ENCODE measurements at places on chromosomes 4 and X.

DNA sequence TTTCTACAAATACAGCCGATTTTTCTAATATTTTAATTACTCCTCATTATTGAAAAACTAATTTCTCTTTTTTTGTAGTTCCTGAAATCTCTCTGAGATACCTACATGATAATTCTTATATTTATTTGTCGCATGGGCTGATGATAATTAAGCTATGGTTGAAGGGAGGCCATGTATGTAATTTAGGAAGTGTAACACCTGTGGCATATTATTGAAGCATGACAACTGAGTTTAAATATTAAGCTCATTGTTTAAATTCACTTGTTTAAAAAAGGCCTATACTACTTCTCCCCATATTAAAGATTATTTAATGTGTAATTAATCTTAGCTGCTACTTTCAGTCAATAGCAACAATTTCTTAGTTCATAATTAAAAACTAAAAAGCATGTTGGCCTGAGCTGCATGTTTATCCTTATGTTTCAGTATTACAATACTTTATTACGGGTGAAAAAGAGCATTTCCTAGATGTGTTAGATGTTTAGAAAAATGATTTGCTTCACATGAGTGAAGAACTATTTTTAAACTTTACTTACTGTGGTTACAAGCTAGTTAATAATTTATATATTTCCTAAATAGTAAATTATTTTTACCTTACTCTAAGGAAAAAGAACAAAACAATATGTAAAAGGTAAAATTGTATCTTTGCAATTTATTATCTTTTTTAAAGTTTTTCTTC, 122.4 kb downstream of the RAP1GDS1 start:
- DNase-seq, result no peak

DNA sequence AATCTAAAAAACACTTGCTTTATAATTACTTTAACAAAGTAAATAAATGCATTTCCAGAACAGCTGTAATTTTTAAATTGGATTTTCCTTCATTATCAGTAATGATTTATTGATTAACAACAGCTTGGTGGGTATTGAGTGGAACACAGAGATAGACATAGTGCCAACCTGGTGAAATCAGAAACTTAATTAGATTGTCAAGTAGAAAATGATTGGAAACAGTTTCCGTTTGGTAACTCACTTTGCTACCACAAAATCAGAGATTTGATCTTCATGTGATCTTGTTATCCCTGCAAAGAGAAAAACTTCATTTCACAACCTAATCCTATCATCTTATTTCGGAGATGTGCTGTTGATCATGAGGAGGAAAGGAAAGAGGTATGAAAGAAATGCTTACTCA, 70.8 kb downstream of the CAPN6 start:
- no peak for DNase-seq

- DNase-seq, result no peak
Measured at GRCh38 chr4:58761563-58761962, 1651.4 kb upstream of the IGFBP7 start.

- no peak for DNase-seq
Measured at GRCh38 chr4:33722254-33722653, 2522.1 kb downstream of the ARAP2 start.

DNA sequence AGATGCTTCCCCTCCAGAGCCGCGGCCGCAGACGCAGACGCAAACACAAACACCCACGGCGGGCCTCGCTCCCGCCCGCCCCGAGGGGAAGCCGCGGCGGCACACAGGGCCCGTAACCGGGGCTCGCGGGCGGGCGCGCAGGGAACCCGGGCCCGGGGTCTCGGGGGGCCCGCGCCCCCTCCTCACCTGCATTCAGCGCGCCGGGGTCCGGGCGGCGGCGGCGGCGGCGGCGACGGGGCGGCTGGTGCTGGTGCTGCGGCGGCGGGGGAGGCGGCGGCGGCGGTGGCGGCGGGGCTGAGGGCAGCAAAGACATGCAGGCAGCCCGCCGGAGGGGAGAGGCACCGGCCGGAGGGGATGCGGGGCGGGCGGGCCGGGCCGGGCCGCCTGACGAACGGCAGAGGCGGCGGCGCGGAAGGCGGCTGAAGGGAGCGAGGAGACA, 255 bp upstream of the CNOT6L start:
- DNase-seq, result peak; percentile 38

DNA sequence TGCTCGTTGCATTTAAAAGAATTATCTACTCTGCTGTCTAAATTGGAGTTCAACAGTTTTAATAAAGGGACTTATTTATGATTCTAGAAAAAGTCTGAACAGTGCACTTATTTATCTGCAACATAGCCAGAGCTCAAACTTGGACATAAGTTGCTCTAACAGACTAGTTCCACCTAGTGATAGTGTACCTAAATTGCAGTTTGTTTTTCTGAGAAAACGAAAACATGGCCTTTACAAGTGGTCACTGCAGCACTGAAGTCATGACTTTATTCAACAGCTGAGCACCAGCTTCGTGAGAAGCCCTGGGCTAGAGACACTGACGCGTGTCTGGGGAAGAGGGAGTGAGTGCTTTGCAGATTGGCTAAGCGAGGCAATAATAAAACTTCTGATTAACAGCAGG, 77.3 kb upstream of the IGSF1 start:
- DNase-seq, result no peak

DNA sequence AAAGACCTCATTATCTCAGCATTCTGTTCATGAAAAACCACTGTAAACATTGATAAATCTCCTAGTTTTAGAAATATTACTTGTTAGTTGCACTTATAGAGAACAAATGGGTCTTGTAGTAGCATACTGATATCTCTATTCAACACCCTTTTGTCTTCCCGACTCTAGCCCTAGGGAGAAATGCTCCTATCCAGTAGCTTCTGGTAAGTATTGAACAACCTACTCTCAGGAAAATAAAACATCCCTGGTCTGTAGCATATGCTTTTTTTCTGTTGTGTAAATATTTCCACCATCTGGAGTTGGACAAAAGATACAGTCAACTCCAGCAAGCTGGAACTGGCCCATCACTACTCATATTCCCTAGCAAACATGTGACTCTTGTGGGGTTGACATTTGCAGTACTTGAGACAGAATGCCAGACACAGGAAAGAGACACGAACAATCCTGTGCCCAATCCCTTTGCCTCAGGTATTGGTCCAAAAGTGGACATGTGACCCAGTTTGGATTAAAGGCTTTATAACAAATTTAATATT, 188.2 kb downstream of the GC start:
- DNase-seq, result peak; percentile 42

DNA sequence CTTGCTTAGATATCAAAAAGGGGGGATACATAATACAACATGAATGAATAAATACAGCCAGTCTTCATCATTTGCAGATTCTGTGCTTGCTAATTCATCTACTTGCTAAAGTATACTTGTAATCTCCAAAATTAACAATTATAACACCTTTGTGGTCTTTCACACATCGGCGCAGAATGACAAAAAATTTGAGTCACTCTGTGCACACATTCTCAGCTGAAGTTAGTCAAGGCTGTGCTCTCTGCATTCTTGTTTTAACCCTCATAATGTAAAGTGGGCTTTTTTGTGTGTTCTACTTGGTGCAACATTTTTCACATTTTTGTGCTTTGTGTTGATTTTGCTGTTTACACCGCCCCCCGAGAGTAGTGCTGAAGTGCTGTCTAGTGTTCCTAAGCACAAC, 65.8 kb upstream of the GPRIN3 start:
- DNase-seq, result no peak

DNA sequence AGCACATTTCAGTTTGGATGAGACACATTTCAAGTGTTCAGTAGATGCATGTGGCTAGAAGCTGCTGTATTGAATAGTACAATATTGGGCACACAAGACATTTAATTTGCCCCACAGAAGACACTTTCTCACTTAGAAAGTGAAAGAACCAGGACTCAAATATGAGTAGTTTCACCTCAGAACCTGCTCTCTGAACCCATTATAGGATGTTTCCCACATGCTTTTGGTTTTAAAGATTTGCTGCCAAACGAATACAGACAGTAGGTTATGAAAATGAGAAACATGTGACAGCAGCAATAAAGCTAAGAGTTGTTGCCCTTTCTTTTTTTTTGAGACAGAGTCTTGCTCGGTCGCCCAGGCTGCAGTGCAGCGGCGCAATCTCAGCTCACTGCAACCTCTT, 32.3 kb downstream of the C4orf54 start:
- no peak for DNase-seq

GRCh38 chr4:56656346-56656643, 24.8 kb downstream of the HOPX start:
- no peak for DNase-seq

- no peak for DNase-seq
Measured at GRCh38 chr4:177494791-177495190, 52.6 kb upstream of the AGA start.

DNA sequence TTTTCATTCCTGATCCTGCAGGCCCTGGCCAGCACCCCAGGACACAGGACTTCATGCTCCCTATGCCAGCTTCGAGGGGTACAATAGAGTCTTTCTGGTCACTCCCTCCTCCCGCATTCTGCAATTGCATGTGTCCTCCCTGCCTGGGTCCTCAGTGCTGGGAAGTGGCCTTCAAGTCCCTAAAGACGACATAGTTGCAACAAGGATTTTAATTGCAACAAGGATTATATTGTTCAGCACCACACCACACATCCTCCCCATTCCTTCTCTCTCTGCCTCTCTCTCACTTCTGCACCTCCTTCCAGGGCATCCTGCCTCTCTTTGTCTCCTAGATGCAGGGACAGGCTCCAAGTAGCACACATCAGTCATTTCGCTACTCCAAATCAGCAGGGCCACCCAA, 25.5 kb downstream of the SCD5 start:
- no peak for DNase-seq

- peak; percentile 11 for DNase-seq
Measured at GRCh38 chrX:10326578-10326977, 169.8 kb downstream of the CLCN4 start.

DNA sequence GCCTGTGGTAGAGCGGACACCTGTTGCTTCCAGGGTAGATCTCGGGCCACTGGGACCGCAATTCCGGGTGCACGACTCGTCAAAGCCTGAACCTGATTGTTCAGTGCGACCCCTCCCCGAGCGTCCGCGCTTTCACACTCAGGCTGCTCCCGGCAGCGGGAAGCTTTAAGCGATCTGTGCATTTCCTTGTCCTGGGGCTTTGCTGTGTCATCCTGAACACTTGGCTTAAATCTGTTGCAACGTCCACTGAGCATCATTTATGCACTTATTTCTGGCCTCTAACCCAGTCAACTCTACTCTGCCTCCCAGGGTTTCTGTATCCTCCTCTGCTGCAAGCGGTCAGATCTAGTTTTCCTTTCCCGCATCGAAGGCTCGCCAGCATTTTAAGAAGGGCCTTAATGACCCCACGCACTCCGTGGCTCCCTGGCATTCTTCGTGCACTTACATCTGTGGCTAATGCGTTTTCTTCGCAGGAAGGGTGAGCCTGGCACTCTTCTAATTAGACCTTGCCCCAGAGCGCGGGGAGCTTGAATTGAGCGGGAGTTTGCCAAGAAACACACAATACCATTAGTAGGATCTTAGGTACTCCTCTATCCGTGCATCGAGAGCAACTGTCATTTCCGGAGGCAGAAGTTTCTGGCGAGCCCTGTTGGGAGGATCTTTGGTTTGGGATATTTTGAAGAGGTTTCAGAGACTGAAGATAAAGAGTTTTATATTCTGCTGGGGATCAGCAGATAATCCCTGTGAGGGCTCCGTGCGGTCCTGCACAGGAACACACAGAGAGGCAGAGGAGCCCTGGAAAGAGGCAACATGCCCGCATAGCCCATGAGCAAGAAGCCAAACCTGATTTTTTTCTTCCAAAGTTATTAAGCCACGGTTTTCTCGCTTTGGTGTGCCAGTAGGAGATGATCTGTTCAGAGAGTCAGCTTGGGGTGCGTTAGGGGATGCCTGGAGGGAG, 654 bp upstream of the DDIT4L start:
- DNase-seq, result no peak

- DNase-seq, result no peak
Measured at GRCh38 chrX:77014377-77015372, 432.5 kb upstream of the FGF16 start.

- DNase-seq, result no peak
Measured at GRCh38 chr4:110778521-110778920, 155.6 kb upstream of the PITX2 start.

DNA sequence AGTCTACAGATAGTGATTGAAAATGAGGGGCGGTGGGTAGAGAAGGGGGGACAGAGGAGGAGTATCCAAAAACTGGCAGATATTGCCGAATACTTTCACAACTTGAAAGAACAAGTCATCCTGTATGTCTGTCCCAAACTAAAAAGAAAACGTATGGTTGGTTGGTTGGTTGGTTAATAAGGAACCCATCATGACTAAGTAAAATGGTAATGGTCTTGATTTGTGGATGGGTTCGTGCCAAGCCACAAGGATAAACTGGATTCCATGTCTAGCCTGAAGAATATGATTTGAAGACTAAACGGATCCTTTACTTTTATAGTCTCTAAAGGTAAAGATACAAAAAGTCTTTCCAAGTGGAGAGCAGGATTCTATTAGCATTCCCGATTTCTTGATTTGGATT, 208.4 kb downstream of the DCLK2 start:
- DNase-seq, result no peak

DNA sequence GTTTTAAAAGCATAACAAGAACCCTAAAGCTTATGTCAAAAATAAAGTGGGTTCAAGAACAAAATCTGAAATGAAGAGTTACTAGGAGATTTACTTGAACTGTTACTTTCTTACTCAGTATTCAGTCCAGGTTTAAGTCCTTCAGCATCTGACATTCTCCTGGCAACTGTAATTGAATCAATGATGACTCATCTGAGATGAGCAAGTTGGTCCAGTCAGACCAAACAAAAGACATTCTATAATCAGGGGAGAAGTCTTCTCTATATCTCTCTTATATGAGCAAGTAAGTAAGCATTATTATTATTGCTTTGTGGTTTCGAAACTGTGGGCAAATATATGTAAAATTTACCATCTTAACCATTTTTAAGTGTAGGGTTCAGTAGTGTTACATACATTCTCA, 34.6 kb downstream of the MAP9 start:
- no peak for DNase-seq

DNA sequence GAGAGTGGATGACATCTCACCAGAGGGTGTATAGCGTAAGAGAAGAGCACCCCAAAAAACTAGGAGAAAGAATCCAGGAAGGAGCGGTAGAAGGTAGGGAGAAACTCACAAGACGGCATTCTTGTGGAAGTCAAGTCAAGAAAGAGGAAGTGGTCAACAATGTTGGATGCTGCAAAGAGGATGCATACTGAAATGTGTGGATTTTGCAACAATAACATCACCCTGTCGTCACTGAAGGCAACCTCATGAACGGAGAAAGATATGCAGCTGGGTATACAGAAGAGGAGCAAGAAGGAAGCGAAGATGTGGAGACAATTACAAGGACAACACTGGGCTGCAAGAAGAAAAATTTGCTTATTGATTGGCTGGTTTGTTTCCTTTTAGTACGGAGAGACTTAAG, 11.4 kb upstream of the TAPT1 start:
- DNase-seq, result no peak

- DNase-seq, result no peak
Measured at GRCh38 chr4:2977211-2978088, 14.1 kb downstream of the GRK4 start.

- DNase-seq, result no peak
Measured at GRCh38 chr4:53705972-53706371, 114.7 kb upstream of the LNX1 start.

GRCh38 chrX:20382082-20382481, 115.4 kb upstream of the RPS6KA3 start:
- no peak for DNase-seq

- no peak for DNase-seq
Measured at GRCh38 chr4:93313197-93313596, 515.4 kb upstream of the ATOH1 start.
